ENCODE measurements at places on chromosomes 5 and 9.

- peak; percentile 83 for DNase-seq
Observed at GRCh38 chr9:14687042-14687719, 6.1 kb downstream of the ZDHHC21 start.

DNA sequence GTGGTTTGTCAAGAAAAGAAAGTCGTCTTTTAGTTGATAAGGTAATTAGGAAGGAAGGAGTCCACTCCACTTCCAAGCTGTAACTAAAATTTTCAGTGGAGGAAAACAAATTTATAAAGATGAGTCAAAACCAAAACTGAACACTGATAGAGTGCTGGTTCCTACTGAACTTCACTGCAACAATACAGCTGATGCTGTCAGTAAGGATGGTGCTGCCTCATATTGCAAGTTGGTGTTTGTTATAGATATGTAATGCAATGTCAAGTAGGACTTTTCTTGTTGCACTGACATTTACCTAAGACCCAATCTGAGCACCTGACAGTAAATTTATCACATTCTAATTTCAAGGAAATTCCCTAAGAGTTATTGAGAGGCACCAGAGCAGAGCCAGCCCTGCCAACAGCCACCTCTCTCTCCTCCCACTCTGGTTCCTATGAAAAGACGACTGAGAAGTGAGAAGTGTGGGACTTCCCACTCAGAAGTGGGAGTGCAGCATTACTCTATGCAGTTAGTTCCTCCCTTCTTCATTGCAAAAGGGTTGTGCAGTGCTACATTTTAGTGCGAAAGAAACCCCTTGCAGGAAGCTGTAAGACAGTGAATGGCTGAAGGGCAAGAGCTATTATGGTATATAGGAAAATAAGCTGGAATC lies 350.8 kb downstream of the NFIB start:
- DNase-seq = no peak

DNA sequence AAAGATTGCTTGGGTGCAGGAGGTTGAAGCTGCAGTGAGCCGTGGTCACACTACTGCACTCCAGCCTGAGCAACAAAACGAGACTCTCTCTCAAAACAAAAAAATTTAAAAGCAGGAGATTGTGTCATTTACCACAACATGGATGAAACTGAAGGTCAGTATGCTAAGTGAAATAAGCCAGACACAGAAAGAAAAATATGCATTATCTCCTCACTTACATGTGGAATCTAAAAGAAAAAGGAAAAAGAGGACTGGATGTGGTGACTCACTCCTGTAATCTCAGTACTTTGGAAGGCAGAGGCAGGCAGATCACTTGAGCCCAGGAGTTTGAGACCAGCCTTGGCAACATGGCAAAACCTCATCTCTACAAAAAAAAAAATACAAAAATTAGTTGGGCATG lies 146.8 kb upstream of the DAPK1 start:
- DNase-seq = peak; percentile 62

DNA sequence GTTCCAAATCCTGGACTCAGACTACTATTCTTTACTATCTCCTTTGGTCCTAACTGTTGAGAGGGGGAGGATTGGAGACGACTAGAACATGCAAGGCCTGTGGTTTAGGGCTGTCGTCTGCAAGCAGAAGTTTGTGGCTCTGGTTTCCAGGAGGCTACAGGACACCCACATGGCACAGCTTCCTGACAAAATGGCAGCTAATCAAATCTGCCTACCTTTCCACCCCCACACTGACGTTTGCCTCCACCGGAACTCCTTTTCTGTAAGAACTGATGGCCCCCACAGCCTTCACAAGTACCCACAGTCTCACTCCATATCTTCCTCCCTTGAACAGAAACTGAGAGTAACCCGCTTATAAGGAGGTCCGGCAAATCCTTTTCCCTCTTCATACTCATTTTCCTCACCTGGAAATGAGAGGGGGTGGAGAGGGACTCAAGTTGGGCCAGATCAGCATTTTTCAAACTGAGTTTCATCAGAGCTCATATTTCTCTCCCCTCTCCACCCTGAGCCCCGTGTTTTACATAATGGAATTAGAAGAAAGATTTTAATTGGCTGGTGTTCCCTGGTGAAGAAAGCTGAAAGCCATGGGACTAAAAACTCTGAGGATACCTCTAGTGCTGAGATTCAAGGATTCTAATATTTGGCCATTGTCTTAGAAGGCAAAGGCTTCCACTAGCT lies 5.2 kb downstream of the SLC31A2 start:
- DNase-seq = no peak

DNA sequence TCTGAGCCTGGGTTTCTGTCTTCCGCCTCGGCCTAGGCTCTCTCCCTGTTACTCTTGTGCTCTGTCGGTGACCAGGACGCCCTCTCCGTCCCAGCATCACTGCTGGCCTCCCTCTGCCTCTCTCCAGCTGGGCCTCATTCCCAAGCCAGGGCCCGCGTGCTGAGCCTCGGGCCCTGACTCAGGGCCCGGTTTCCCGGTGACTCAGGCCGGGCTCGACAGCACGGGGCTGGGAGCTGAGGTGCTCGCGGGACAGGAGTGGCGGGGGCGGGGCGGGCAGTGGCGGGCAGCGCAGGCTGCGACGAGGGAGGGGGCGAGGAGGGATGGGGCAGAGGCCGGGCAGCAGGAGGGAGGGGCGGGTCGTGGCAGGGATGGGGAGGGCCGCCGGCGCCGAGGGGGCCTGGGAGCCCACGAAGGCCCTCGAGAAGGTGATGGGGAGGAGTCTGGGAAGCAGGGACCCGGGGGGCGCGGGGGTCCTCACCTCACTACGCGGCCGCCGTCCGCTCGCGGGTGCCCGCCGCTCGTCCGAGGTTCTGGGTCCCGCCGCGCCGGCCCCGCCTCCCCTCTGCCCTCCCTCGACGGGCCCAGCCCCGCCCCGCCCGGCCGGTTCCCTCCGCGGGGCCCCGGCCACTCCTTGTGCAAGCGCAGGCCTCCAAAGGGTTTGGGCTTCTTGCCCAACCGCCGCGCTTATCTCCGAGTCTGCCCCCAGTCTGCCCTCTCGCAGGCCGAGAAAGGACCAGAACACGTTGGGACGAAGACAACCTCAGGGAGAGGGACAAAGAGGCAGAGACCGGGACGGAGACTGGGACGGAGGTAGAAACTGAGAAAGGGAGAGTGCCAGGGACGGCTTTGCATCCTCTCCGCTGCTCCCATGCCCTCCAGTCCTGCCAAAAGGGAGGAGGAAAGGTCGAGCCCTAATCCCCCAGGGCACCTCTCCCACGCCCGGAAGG lies at the start of gene ARAP3:
Gene ARAP3, minus strand, starts transcription at position 536 of the 947 bp plus-strand sequence. CDS start 1,744 bp downstream, outside the sequence.
- DNase-seq = peak; percentile 87

DNA sequence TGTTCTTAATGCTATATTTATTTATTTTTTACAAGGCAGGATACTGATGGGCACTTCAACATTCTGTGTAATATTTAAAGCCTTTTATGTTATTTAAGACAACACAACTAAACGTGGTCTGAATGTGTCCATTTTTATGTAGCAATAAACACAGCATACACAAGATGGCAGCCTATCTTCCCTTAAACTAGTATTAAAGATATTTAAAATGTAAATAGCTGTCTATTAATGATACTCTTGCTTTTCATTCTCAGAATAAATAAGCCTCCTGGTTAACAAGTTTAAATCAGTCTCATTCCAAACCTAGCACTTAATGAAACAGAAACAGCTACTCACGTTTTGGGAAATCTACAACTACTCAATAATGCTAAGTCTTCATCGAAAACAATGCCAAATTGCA lies 315.7 kb downstream of the MCTP1 start:
- DNase-seq = peak; percentile 1

GRCh38 chr5:170562875-170563228 lies 59.0 kb downstream of the KCNIP1 start:
- DNase-seq = no peak

GRCh38 chr9:133881671-133882381 lies 110.3 kb downstream of the VAV2 start:
- DNase-seq = no peak
